Caki2 (cell line): ENCODE measurements at places on chromosomes 7 and 10. TPM values are rescaled to one million over a fixed set of nuclear protein-coding genes. Genes with fewer than 3 reads are reported as not detected.

CYP3A4 gene
- total RNA-seq, result not detected in 2 replicates

CHAT gene
- total RNA-seq, result not detected in 2 replicates

ANKRD2 gene
- total RNA-seq, result 15.6 and 19.4 TPM in 2 replicates

ZNF117 gene
- total RNA-seq, result 0.81 and 1.1 TPM in 2 replicates

GNGT1 gene
- not detected in 2 replicates for total RNA-seq
